ENCODE measurements at places on chromosomes 4 and X.

DNA sequence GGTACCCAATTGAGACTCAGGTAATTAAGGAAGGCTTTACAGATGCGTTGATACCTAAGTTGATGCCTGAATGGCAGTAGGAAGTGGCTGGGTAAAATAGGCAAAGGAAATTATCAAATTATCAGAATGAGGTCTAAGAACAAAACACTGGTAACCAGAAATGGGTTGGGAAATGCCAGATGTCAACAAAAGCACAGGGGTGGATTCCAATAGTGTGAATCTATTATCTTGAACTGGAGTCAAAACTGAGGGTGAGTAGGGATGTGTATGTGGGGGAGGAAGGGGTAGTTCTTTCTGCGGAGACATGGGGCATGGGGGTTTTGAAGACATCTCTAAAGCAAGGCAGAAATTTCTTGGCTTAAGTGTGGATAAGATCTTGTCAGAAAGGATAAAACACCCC is 16.0 kb upstream of the SEPTIN6 start:
- no peak for DNase-seq

DNA sequence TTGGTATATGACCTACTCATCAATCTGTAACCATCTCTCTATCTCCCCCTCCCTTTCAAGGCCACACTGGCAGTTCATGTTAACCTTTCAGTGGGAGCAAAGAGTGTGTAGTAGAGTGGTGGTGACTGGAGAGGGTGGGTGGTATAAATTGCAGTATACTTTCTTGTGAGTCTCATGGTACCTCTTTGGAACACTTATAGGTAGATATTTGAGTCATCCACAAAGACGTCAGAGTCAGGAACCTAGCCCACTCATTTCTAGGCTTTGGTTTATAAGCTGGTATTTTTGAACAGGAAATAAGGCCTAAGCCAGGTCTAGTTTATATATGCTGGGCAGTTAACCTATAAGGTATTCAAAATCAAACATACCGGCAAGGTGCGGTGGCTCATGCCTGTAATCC is 36.3 kb downstream of the RLIM start:
- no peak for DNase-seq

GRCh38 chr4:17447675-17448298 is 64.1 kb downstream of the QDPR start:
- DNase-seq, result peak; percentile 69

- DNase-seq, result no peak
Measured at GRCh38 chrX:111492085-111492484, 19.4 kb upstream of the SERTM2 start.

DNA sequence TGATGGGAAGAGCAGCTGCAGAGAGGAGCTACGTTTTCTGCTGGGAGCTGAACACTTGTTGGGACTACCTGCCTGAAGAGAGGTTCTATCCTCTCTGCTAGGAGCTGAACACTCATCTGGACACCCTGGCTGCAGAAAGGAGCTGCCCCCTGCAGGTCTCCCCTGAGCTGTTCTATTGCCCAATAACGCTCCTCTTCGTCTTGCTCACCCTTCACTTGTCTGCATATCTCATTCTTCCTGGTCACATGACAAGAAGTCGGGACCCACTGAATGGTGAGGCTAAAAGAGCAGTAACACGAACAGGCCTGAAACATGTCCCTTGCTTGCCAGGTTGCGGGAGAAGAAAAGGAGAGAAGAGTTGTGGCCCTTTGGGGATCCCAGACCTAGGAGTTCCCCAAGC is 27.8 kb downstream of the NAA11 start:
- no peak for DNase-seq

DNA sequence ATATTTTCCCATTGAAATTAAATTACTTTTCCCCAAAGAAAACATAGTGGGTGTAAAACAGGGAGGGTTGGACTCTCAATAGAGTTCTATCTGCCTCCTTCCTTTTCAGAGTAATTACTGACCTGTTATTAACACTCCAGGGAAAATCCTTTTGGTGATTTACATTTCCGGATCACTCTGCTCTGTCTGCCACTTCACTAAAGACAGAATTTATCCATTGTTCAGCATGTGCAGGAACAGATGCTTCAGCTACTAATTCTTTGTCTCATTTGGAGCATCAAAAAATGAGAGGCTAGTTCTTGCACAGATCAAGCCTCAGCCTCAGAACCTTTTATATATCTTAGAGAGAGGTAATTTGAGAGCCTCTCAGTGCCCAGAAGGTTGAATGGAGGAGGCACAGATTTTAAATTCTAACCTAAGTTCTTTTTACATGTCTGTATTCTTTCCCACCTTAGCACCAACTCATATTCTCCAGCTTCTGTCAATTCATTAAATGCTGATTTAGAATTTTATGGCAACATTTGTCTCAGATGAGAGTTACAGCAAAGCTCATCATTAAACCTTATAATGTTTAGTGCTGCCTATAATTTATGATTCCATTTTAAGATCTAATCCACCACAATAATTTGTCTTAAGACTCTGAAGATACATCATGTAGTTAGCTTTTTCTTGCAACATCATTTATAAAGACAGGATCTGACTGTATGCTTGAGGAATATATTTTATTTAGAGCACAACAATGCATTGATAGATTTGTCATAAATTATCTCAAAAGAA is 1494.4 kb downstream of the STIM2 start:
- no peak for DNase-seq

DNA sequence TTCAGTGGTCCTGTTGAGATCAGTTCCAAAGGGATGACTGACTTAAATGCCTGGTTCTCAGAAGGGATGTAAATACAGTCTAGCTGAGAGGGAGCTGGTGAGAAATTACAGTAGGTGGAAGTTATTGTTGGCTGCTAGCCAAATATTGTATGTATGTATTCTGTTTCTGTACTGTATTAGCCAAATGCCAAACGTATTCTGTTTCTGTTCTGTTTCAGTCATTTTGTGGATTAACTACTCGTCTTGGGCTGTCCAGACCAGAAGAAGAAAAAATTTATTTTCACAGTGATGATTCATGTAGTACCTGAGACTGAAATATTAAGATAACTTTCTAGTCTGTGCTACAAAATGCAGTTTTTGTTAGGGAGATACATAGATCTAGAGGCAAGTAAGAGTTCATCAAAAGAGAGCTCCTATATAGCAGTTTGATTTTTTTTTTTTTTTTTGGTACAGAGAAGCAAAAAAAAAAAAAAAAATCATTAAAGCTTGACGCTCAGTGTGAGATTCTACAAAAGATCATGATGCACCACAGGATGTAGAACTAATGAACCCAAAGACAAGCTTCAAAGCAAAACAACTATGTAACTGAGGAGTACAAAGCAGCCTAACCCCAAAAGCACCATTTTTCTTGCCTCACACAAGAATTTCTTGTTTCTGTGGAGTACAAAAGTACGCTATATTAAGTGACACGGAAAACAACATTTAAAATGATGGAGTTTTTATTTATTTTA is 54.8 kb downstream of the CASP6 start:
- DNase-seq, result no peak

DNA sequence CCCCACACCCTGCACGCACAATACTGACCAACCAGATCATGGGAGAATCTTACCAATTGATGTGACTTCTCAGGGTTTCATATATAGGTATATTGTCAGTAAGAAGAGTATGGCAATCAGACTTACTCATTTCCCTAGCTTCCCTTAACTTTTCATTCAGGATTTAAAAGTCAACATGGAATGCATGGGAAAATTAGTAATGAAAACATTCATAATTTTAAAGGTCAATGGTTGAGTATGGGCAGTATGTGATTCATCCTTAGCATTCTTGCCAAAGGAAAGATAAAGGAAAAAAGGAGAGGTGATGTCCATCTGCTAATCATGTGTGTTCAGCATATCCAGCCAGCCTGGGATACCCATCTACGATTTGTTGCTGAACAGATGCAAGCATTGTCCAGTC is 4.0 kb downstream of the DIPK2B start:
- DNase-seq, result no peak

GRCh38 chr4:57094832-57095223 is 15.4 kb downstream of the IGFBP7 start:
- DNase-seq, result no peak

DNA sequence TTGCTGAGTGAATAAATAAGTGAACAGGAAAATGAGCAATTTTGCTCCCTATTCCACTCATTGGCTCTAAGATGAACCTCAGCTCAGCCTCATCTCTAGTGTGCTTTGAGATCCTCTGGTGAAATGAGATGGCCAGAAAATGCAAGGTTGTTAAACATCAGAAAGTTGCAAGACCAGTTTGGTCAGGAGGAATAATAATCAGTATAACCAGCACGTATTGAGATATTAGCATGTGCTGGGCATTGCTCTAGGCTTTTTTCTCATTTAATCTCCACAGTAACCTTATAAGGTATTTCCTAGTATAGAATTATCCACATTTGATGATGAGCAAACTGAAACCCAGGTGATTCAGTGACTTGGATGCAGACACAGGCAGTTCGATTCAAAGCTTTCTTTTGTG is 110.5 kb upstream of the PAK3 start:
- DNase-seq, result no peak

DNA sequence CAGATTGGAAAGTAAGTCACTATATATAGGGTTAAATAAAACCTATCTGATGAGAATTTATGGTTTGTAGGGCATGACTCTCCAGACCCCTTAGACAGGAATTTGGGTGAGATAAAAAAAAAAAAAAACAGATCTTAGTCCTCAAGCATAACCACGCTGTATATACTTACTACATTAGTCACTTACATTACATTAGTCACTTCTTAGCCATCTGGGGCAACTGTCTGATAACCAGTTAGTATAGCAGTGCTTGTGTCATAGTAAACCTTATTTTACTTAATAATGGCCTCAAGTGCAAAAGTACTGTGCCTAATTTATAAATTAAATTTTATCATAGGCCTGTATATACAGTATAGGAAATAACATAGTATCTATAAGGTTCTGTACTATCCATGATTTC is 60.2 kb upstream of the RPS6KA6 start:
- DNase-seq, result no peak

All from fibroblast of the conjunctiva (primary cell).